ENCODE measurements at places on chromosomes 12 and 14.
A peak's percentile ranks its signal among the peaks of the same experiment; 100 is the strongest.

DNA sequence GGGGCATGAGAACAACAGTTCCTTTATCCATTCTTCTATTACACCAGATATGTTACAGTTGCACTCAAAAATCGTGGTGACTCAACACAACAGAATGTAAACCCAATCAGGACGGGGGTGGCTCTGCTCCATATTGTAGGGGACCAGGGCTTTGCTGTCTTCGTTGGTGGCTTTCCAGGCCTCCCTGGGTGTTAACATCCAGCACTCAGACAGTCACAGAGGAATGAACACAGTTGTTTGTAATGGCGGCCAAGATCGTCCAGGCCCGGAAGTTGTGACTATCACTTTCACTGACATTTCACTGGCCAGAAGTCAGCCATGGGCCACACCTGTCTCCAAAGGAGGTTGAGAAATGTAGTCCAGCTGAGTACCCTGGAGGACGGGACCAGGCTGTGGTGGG, 204.1 kb downstream of the CACNA1C start:
- DNase-seq, result no peak

DNA sequence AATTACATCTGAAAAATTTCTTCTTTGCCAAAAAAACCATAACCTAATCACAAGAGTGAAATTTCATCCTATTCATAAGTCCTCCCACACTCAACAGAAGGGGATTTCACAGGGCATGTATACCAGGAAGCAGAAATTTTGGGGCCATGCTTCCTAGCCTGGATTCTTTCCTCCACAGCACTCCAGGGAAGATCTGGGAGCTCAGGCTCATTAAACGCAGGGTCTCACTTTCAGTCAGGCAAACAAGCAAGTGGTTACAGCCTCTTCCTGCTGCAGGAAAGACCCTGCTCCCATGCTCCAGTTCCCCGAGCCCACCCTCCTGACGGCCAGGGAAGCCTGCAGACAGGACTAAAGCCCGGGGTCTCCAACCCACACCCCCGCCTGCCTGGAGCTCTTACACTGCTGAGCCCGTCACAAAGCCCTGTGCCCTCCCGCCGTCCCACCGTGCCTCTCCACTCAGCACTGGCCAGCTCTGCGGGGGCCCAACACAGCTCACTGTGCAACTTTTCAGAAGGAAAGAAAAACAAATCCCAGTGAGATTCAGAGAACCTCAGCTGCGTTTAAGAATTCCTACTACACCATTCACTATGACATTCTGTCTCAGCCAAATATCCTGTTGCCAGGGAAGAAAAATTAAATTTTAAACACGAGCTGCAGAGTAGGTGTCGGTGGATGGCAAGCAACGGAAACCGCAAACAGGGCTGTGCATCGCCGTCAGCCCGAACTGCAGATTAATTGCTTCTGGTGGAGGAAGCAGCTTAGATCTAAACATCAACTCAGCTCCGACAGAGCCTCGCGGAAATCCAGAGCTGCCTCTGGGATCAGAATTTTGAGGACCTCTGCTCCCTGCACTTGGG, 106.7 kb upstream of the SFSWAP start:
- DNase-seq, result peak; percentile 40

DNA sequence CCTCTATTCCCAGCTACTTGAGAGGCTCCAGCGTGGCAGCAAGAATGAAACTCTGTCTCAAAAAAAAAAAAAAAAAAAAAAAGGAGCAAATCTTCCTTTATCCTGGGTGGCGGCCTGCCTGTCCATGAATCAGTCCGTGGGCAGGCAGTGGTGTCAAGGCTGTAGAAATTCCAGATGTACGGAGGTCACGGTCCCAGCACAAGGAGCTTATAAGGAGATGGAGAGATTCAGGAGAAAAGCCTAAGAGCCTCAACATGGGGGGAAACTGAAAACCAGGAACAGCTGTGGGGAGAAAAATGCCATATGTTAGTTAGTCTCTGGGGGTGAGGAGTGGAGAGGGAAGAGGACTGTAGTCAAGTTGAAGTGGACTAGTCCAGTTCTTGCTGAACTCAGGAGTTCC, 130.5 kb upstream of the CRY1 start:
- no peak for DNase-seq

GRCh38 chr12:121513464-121514183, 67.2 kb downstream of the KDM2B start:
- DNase-seq, result no peak

- peak; percentile 93 for DNase-seq
Observed at GRCh38 chr12:132189378-132190011, 45.2 kb downstream of the NOC4L start.

DNA sequence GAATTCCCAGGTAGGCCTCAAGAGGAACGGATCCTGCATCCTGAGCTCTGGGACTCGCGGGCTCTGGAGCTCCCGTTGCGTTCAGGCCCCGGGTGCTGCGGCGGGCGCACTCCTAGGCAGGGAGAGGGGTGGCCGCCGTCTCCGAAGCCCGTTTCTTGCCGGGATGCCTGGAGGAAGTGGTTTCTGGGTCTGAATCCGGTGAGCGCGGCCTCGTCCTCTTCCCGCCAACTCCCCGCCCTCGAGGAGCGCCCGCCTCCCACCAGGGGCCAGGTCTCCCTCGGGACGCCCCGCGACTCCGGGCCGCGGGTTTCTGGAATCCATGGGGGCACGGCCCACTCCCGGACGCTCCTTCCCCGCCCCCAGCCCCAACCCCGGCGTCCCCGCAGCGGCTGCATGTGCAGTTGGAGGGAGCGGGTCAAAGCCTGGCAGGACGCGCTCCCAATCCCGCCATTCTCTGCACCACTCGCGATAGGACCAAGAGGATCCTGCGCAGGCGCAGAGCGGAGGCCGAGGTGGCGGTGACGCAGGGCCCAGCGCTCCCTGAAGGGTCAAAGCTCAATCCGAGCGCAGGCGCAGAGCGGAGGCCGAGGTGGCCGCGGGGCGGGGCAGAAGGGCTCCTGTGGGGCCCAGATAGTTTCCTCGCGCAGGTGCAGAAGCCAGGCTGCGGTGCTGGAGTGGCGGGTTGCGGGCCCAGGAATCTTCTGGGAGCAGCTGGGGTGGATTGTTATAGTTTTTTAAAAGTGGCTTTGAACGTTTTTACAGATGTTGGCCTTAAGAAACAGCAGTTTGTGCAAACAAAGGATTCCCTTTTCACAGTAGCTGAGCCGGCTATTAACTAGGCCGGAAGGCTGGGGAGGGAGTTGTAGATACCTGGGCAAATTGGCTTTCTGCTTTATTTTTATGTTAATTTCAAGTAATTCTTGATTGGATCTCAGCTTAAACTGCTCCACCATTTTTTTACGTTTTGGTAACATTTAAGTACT, 796.4 kb downstream of the AACS start:
- no peak for DNase-seq

GRCh38 chr12:89892436-89892835, 183.8 kb upstream of the ATP2B1 start:
- DNase-seq, result no peak

DNA sequence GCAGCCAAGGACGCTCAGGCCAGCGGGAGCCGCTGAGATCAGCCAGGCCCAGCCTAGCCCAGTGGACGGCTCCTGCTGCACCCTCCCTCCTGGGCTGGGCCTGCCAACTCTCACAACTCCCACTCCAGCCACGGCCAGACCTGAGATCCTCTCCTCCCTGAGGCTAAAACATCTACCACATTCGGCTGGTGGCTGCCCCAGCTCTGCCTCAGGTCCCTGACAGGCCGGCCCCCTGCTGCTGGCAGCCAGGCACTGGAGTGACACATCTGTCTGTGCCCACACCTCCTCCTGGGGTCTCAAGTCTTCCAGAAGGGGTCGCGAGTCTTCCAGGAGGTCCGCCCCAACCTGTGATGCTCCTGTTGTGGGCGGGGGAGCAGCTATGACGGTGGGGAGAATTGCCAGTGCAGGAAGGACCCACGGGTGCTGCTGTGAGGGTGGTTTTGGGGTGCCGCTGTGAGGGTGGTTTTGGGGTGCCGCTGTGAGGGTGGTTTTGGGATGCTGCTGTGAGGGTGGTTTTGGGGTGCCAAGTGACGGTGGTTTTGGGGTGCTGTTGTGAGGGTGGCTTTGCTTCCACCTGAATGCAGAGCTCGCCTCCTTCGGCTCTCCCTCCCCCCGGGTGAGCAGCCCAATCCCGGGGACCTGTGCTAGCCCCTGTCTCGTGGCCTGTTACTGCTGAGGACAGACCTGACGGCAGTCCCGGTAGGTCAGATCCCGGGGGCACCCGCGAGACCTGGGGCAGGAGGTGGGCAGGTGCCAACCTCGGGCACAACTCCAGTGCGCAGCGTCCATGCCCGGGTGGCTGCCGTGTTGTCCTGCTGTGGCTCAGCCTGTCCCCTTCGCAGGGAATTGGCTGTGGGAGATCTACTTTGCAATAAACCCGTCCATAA, 27.5 kb upstream of the C14orf180 start:
- no peak for DNase-seq

- DNase-seq, result peak; percentile 37
Observed at GRCh38 chr12:49369411-49370145, 2.3 kb downstream of the SPATS2 start.

DNA sequence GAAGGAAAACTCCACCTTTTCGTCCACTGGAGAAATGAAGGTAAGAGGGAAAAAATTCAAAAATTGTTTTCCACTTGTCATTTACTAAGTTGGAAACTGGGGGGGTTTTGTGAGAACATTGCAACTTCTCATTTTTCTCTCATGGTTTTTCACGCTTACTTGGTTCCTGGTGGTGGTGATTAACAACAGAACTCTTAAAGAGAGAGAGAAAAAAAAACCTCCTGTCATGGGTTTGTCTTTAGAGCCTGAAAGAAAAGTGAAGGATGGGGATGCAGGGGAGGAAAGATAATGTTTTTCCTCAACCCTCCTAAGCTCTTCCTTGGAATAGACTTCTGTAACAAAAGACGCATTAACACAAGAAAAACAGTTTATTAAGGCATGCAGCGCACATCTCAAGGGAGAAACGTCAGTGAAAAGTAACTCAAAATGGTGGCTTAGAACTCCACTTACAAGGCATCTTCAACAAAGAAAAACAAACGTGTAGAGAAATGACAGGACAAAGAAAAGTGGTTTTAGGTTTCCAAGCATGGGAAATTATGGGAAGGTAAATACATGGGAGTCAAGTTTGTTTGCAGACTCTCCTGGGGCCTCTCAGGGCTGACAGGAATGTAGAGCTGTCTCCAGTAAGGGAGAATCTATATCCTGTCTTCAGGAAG, 81.9 kb upstream of the ATF7IP start:
- DNase-seq, result no peak

GRCh38 chr14:104548802-104549535, 30.6 kb upstream of the C14orf180 start:
- DNase-seq, result no peak

DNA sequence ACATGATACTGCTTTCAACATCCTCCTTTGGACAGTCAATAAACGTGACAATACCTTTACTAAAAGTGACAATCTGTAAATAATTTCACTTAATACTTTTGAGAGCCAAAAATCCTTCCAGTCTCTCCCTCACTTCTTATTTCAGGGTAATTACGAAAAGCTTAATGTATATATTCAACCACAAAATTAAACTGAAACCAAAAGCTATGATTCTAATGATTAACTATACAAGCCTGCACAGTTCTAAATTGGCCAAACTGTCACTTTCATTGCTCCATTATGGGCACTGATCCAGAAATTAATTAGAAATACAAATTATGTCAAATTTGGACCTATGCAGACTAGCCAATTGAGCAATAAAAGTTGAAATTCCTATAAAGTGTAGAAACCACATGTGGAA, 696.5 kb upstream of the MIS18BP1 start:
- DNase-seq, result no peak

DNA sequence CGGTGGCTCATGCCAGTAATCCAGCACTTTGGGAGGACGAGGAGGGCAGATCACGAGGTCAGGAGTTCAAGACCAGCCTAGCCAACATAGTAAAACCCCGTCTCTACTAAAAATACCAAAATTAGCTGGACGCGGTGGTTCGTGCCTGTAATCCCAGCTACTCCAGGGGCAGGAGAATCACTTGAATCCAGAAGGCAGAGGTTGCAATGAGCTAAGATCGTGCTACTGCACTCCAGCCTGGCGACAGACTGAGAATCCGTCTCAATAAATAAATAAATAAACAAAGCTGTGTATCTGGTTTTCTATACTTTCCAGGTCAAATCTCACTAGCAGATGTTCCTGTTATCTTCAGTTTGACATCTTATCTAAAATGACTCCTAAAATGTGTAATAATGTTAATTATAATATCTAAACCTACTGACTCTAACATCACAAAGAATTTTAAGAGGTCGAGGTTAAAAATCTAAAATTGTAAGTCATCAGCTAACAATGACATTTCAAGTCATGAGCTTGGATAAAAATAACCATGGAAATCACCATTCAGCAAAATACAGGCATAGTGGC, 2.4 kb upstream of the SRP54 start:
- no peak for DNase-seq

DNA sequence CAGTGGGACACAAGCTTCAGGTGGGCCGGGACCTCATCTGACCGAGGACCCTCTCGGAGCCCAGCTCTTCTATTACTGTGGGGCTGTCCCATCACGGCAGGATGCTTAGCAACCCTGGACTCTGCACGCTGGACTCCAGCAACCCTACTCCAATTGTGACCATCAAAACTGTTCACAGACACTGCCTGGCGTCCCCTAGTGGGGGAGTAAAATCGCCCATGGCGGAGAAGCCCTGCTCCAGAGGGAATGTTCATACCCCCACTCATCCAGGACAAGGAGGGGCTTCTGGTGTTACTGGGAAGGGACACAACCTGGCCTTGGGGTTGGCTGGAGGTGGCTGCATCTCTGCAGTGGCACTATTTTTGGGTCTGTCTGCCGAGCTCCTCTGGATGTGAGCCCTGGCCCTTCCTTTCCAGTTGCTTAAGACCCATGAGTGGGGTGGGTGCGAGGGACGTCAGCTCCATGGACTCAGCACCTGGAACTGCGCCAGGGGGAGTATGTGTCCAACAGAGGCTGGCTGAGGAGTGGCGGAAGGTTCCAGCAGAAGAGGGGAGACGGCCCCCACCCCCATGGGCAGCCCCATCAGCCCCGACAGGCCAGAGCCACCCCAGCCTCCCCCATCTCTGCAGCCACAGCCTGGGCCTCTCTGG, 103.8 kb downstream of the RFLNA start:
- no peak for DNase-seq

- no peak for DNase-seq
Observed at GRCh38 chr14:104724981-104725771, 1.1 kb downstream of the ADSS1 start.

GRCh38 chr12:120183211-120183631, 11.3 kb downstream of the GCN1 start:
- no peak for DNase-seq

DNA sequence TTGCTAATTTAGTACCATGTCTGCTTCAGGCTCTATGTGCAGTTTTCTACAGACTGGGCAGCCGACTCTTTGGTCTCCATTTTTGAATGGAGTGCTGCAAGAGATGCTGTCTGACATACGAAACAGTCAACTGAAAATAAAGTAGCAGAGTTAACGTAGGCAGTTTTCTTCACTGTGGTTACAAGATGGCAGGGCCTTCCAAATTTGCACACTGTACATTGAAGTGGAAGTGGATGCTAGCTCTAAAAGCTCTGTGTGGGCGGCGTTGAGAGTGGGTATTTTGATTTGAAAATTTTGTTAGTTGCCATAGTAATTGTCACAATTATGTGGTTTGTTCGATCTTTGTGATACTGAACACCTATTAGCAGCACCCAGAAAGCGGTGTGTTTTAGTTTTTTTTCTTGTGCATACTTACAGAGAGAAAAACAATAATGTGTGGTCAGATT, 154.9 kb upstream of the ATP2B1 start:
- peak; percentile 61 for DNase-seq
